ENCODE measurements at places on chromosomes 5 and 9.

- DNase-seq = no peak
These were observed 325.2 kb upstream of the RPS23 start for GRCh38 chr5:82603033-82603987.

GRCh38 chr5:30574761-30575160 lies 618.7 kb upstream of the CDH6 start:
- no peak for DNase-seq

- DNase-seq = no peak
These were observed 2.5 kb upstream of the ISL1 start for GRCh38 chr5:51380603-51381207.

DNA sequence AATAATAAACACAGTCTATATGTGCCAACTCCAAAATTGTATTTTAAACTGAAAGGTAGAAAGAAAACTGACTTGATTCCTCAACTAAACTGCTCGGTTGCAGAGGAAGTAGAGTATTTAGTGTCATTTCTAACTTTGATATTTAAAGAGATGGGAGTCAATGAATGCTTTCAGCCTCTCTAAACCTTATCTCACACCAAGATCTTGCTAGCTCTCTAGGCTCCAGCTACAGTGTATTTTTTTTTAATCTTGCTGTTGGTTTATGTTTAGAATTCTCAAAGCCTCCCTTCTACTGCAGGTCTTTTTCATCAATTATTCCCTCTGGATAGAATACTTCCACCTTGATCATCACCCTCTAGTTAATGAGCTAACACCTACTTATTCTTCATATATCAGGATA lies 419.4 kb upstream of the ZNF462 start:
- no peak for DNase-seq

- no peak for DNase-seq
These were observed 600.2 kb upstream of the TLE4 start for GRCh38 chr9:78971540-78971939.

- no peak for DNase-seq
These were observed 54.3 kb downstream of the PSD2 start for GRCh38 chr5:139849942-139850341.

DNA sequence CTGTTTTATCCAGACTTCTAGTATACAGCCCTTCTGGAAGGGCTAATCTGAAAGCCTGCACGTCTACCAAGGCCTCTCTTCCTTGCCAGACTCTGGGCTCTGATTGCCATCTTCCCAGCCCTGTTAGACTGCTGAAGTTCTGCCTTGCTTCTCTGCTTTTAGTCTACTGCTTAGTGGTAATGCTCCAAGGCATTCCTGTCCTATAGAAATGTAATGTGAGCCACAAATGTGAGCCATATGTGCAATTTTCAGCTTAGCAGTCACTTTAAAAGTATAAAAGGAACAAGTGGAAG lies 32.1 kb downstream of the WNK2 start:
- DNase-seq = no peak

DNA sequence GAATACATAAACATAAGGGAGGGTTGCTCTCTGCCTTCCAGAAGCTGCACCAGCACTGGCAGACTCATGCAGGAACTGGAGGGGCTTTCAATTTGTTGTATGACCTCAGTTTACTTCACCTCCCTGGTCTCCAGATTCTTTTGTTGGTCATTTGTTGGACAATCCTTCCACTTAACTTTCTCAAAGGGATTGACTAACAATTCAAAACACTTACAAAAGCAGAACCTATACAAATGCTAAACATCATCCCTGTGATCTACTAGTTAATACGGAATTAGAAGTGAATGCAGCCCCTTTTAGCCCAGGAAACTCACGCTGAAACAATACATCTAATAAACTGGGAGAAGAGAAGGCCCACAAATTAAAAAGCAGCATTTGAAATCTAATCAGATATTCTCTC lies 404.6 kb upstream of the BRINP1 start:
- DNase-seq = no peak

GRCh38 chr9:130407916-130408663 lies 36.7 kb upstream of the ASS1 start:
- no peak for DNase-seq

DNA sequence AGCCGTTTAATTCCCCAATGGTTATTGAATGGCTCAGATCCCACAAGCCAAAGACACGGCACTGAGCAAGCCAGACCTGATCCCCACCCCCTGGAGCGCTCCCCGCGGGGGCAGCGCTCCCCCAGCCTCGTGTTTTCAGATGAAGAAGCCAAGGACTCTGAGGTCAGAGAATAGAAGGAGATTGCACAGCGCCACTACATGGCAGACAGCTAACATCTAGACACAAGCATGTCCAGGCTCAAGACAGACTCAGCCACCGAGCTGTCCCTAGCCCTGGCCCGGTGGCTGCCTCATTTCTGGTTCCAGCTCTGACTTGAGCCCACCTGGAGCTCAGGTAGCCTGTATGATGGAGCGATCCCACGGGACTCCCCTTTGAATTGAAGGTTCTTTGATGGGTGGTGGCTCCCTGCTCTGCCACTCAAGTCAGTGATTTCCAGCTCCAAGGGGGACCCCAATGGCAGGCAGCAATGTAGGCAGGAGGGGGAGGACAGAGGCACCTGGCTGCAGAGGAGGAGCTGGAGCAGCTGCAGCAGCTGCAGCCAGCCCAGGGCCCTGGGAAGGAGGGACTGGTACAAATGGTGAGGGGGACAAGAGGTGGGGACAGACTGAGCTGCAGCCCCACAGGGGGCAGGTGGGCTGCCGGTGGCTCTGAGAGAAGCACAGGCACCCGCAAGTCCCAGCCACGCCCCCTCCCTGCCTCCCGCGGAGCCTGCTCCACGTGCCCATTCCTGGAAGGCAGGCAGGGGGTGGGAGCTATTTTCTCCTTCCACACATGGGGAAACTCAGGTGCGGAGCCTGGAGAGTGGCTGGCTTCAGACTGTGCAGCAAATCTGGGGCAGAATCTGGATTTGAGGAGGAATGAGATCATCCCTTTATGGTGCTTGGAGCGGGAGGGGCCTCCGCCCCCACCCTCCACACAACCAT lies 40.2 kb downstream of the NTNG2 start:
- DNase-seq = no peak

DNA sequence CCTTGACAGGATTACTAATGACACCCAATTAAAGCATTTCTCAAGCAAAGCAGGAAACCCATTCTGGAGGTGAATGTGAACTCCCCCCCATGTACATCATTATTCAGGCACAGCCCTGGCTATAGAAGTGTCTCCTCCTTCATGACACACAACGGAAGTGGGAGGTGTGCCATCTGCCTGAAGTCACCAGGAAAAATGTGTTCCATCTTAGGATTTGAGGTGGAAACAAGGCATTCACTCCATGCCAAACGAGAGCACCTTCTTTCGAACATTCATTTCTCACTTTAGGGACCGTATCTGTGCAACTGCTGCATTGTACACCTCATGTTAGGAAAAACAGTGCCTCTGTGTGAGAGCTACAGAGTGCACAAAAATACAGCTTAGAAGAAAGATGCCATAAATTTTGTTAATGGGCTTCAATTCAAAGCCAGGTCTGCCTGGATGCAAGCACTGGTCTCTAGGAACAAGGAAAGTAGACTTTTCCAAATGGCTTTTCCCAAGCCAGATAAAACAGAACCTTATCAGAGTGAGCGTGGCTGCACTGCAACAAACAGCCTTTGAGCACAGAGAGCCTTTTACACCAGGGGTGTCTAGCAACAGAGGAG lies 19.4 kb downstream of the GOLM1 start:
- no peak for DNase-seq

DNA sequence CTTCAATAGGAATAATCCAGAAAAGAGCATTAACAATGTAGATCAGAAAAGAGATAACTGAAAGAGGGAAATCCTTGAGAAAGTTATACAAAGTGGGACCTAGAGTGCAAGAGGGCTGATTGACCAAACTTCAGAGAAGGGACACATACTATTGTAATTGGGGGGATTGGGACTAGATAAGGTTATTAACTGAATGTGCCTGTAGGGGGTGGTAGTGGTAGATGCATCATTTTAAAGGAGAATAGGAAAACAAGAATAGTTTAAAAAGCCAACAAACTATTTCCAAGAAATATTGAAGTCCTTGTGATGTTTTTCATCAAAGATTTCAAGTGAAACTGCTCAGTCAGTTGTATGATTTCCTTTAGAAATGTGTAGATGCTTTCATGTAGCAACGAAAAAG lies 468.5 kb downstream of the TAF11L14 start:
- DNase-seq = no peak

DNA sequence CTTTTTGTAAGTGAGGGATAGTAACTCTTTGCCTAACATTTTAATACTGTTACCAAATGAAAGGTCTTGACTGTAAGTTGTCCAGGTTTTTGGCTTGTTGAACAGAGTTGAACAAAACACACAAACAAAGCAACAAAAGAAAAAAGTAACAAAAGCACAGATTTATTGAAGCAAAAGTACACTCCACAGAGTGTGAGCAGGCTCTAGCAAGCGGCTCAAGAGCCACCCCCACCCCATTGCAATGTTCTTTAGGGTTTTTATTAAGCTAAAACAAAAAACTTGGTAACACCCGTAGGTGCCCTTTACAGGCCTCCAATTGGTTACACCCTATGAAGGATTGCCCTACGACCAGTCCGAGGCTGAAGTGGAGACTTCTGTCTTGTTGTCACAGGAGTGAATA lies 197.4 kb upstream of the MAP3K1 start:
- DNase-seq = no peak

DNA sequence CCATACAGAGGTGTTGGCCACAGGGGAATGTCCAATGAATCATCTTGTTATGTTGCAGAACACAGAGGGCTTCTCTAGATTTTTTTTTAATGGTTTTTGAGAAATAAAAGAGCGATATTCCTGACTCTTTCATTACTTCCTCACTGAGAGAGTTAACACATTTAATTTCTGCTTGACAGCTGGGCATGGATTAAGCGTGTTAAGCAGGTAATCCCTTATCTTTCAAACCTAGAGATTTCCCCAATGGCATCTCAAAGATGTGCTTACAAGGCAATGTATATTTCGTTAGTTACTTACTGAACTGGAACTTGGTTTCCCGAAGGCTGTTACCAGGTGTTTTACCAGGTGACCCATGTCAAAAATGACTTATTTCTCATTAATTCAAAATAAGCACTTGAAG lies 21.8 kb upstream of the ADCY2 start:
- DNase-seq = no peak

GRCh38 chr5:116451066-116451465 lies 123.6 kb downstream of the SEMA6A start:
- no peak for DNase-seq

- DNase-seq = no peak
These were observed 24.2 kb upstream of the NREP start for GRCh38 chr5:111781200-111781599.

- no peak for DNase-seq
These were observed 12.6 kb downstream of the IRX2 start for GRCh38 chr5:2738700-2739359.

- no peak for DNase-seq
These were observed 40.6 kb downstream of the ZNF883 start for GRCh38 chr9:112971415-112971814.

- DNase-seq = no peak
These were observed 302.2 kb downstream of the EBF1 start for GRCh38 chr5:158797498-158797845.

GRCh38 chr9:22116758-22117157 lies 107.7 kb upstream of the CDKN2B start:
- no peak for DNase-seq

DNA sequence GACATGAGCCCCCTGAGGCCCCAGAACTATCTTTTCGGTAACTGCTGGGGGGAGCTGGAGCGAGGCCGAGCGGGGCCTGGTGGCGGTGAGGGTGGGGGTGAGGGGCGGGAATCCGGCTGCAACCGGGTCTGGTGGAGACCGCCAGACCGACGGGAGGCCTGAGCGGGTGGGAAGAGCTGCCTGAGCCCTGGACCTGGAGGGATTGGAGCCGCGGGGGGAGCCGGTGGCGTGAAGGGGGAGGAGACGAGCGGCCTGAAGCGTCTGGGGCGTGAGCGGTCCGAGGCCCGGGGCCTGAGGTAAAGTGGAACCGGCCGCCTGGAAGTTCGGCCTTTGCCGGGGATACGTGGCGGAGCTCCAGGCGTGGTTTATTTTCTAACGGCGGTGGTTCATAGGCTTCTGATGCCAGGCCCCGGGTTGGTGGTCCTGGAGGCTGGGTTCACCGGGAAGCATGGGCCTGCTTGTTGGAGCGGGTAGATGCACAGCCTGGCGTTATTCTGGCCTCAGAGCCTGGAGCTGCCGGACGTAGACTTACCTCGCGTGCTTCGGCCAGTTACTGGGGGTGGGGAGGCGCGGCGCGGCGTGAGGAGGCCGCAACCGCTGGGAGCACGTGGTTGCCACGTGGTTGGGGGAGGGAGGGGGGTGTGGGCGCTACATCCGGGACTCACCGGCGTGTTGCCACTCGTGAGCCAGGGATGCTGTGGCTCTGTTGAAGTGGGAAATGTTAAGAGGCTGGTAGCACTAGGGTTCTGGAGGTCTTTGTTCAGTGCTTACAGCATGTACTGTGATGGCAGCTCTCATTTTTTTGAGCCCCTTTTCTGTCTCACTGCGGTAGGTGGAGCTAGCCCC lies 544 bp downstream of the NPM1 start:
- peak; percentile 73 for DNase-seq

GRCh38 chr5:81639556-81639955 lies 111.3 kb downstream of the SSBP2 start:
- no peak for DNase-seq

- DNase-seq = no peak
These were observed 119.0 kb downstream of the MELK start for GRCh38 chr9:36691671-36692070.

DNA sequence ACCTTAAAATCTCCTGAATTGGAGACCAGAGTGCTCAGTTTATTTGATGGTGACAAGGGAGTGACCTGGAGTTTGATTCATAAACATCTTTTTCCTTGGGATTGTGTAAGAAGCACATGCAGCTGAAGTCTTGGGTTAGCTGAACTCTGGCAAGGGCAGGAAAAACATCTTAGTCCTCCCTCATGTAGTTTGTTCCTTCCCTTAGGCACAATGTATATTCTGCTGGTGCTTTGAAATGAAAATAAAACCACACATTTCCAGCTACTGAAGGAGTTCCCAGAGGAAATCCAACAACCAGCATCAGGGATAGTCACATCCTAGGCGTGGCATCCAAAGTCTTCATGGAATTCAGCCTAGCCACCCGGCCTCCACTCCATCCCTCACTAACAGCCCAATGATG lies 95.2 kb upstream of the PAPPA start:
- no peak for DNase-seq

GRCh38 chr5:142677198-142677597 lies 8.7 kb downstream of the FGF1 start:
- DNase-seq = no peak

DNA sequence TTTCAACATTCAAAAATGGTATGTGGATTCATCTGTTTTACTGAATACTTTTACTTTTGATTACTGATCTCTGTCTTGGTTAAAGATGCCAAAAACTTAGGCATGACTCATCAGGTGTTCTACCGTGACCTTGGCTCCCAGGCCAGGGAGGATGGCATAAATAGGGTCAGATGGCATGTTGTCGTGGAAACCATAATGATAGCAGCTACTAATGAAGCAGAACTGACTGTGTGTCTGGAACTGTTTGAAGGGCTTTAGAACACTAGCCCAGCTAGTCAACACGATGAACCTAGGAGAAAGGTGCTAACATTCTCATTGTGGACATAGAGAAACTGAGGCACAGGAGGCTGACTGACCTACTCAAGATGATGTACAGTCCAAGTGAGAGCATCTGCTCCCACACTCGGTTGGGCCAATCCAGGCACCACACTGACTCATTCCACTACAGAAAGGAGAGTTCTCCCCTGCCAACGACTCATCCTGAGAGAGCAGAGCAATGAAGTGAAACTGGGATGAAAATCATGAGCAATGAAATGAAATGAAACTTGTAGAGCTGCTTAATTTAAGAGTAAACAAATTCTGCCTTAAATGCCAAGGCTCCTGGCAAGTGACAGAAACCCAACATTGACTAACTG lies 116.0 kb downstream of the TENT4A start:
- DNase-seq = peak; percentile 38

GRCh38 chr5:112663146-112663545 lies 74.5 kb upstream of the APC start:
- no peak for DNase-seq
